ENCODE measurements at places on chromosomes 12 and 14. TPM values are rescaled to one million over a fixed set of nuclear protein-coding genes. Genes with fewer than 3 reads are reported as not detected.

CLEC2D gene
- total RNA-seq = 2.9 TPM

TCTN2 gene
- total RNA-seq = 10.7 TPM

MGST1 gene
- 4.7 TPM for total RNA-seq

RNASE7 gene
- not detected for total RNA-seq

TAS2R50 gene
- 0.15 TPM for total RNA-seq

GRCh38 chr12:107474639-107475539 is 210.7 kb upstream of the PWP1 start:
- DNase-seq = no peak

- DNase-seq = no peak
Measured at GRCh38 chr12:30700216-30700900, 4.7 kb upstream of the IPO8 start.

- no peak for DNase-seq
Measured at GRCh38 chr12:106409878-106410277, 52.3 kb downstream of the POLR3B start.

- DNase-seq = no peak
Measured at GRCh38 chr14:21056520-21057163, 980 bp upstream of the RNASE8 start.

GRCh38 chr14:103545915-103546651 is 16.4 kb downstream of the BAG5 start:
- DNase-seq = no peak

DNA sequence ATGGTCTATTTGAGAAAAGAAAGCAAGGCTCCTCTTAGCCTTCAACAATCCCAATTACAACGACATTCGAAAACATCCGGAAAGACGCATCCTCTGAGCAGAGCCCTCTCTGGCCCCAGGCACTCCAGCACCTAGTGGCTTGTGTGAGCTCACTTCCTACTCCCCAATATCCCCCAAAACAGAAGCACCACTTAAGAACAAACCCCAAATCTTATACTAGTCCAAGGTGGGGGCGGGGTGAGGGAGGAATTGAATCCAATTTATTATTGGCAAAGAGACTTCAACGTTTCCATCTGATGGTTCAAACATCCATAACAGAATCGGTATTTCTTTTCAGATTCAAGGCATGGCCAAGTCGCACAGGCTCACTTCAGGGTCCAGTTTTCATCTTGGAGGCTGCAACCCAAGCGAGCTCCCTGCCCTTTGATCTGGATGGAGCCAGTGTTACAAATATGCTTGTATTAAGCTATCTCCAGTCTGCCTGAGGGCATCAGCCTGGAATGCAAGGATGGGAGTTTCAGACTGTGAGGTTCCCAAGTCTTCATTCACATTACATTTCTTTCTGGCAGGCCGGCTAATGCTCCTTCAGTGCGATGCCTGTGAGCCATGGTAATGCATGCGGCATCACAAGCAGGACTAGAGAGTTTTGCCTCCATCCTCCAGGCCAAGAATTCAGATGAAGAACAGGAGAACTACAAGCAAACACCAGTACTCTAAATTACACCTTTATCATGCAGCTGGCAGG is 132.5 kb upstream of the FOXN3 start:
- DNase-seq = no peak

DNA sequence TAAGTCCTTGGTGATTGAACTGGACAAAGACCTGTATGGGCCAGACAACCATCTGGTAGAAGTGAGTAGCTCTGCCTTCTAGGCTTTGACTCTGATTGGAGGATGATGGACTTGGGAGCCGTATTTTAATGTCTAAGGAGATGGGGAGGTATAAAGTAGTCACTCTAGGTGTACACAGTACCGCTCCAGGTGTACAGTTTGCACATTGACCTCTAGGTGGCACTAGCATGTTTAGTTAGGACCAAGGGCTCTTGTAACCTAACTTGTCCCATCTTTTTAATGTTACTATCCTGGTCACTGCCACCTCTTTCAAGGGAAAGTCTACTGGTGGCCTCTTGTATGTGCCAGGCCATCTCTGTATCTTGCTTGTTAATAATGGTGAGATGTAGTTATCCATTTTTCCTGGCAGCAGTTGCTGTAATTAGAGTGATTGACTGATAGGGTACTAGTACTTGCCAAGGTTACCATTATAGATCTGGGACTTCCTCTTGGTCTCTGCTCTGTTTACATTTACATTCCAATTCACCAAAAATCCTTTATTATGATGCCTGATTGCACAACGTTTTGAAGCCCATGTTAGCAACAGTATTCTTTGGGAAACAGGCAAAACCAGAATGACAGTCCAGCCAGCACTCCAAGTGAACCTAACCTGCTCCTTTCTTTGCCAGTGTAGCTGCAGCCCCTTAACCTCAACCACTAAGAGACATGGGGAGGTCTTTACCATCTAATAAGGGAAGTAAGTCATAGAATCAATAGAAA is 3.6 kb downstream of the SMARCD1 start:
- DNase-seq = no peak

DNA sequence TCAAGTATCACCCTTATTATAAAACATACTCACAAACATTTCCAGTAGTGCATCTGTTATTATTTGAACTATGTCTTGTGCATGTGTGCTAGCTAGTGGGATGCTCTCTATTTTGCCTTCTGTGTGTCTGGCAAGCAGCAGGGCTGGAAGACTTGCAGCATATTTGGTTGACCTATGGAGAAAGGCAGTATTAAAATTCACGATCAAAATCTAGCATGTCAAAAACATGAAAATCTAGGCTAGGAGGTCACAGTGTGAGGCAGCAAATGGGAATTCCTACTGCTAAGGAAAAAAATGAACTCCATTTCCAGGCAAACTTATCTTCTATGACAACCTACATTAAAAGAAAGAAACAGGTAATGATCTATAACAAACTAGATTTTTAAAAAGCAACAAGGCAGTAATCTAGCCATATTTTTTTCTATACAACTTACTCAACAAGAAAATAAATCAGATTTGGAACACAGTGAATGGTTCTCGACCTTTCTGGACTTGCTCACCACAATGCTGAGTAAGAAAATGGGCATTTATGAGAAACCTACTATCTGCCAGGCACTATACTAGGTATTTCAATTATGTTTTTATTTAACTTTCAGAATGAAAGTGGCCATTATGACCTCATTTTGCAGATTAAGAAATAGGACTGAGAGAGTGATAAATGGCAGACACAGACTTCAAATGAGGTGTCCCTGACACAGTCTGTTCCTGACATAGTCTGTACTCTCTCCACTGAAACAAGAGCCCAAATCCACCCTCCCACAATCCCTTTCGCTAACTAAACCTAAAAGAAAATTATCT is 96.8 kb downstream of the TXNDC16 start:
- no peak for DNase-seq

- DNase-seq = no peak
Measured at GRCh38 chr12:119512772-119513497, 80.6 kb upstream of the TMEM233 start.

All from glomerular endothelial cell (primary cell).